Memory B cell (primary cell): ENCODE measurements at places on chromosomes 5 and 9.

- no peak for DNase-seq
Measured at GRCh38 chr5:1437226-1437829, 7.9 kb downstream of the SLC6A3 start.

GRCh38 chr5:163838738-163839137, 333.3 kb downstream of the MAT2B start:
- DNase-seq: no peak

DNA sequence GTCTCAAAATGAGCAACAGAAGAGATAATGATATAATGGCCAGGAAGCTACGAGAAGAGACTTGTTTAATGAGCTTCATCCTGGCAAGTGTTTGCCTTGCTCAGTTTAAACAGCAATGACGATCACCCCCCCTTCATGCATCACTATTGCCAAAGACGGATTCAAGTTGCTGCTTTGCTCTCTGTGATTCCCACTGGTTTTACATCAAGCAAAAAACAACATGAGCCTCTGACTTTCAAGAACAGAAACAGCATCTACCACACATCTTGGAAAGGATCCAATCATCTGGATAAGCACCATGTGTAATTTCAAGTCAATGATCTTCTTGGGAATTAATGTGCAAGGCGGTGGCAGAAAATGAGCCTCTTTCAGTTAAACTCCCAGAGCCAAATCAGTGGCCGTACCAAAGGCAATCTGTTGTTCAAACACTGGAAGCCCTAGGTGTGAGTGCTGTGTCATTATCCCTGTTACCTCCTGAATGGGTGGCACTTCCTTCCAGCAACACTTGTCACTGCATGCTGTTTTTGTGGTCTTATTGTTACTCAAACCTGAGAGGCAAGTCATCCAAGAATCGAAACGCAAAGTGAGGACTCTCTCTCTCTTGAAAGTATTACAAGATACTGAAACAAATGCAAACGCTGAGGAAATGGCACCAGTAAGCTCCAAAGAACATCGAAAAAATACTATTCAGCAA, 72.8 kb downstream of the MED27 start:
- DNase-seq: no peak

- no peak for DNase-seq
Measured at GRCh38 chr5:6181147-6181729, 197.1 kb downstream of the MED10 start.

DNA sequence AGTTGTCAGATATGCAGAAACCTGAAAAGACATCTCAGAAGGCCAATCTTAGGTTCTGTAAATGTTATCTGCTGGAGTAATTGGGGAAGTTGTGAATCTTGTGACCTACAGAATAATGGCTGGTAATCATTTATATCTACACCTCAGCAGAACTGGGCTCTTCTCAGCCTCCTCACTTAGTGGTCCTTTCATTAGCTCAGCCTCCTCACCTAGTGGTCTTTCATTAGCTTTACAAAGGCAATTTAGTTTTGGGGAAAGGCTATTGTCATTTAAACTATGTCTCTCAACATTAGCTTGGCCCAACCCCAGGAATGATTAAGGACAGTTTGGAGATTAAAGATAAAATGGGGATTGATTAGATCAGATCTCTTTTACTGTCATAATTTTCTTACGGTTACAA, 284.2 kb upstream of the SGCD start:
- DNase-seq: no peak

DNA sequence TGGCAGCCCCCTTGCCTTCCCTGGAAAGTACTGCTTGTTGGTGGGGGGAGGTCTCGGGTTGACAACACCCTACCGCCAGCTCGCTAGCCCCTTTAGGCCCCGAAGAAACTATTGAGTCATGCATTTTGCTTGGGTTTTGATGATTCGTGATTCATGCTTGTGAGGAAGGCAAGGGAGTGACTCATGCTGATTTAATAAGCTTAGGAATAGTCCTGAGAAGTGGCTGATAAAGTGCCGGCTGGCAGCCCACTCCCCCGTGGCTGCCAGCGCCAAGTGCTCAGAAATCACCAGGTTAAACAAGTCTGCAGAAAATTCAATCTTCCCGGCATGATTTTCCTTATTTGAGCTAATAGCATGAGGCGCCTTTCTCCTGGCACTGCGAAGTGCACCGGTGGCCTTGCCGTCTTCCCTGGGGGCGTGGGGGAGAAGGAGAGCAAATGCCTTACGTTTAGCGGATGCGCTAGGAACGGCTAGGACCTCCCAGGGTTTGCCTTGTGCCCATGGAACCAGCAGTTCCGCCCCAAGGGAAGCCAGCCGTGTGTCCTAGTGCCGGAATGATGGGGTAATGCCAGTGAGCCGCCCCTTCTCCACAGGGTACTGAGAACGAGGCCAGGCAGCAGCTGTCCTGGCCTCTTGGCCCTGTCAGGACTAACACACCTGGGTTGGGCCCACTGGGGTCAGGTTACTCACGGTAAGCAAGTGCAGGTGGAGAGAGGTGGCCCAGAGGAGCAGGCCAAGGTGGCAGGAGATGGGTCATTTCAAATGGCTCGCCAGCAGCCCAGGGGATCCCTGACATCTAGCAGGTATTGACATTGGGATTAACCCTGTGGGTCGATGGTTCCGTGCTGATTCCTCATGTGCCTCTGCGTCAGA, 151.9 kb downstream of the MACROH2A1 start:
- no peak for DNase-seq

DNA sequence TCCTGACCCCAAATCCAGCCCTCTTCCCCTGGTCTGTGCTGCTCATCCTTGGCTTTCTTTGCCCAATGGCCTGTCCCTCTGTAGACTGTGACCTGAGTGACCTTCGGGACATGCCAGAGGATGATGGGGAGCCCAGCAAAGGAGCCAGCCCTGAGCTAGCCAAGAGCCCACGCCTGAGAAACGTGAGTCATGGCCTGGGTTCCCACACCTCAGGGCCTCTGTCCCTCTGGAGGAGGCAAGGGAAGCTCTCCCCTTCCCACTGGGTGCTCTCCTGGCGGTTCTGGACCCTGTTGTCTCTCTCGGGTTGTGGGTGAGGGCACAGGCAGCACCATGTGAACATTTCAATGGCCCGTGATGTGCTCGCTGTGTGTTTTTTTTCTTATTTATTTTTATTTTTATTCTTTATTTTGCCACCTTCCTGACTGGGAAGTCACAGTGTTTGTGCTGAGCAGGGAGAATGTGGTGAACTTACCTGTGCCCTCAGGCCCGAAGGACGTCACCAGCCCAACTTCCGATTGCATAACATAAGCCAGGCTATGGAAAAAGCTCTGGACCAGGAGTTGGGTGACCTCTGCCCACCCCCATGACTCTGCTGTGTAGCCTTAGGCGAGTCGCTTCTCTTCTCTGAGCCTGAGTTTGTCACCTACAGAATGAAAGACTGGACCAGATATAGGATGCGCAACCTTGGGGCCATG, 29.5 kb downstream of the AFAP1L1 start:
- DNase-seq: no peak

DNA sequence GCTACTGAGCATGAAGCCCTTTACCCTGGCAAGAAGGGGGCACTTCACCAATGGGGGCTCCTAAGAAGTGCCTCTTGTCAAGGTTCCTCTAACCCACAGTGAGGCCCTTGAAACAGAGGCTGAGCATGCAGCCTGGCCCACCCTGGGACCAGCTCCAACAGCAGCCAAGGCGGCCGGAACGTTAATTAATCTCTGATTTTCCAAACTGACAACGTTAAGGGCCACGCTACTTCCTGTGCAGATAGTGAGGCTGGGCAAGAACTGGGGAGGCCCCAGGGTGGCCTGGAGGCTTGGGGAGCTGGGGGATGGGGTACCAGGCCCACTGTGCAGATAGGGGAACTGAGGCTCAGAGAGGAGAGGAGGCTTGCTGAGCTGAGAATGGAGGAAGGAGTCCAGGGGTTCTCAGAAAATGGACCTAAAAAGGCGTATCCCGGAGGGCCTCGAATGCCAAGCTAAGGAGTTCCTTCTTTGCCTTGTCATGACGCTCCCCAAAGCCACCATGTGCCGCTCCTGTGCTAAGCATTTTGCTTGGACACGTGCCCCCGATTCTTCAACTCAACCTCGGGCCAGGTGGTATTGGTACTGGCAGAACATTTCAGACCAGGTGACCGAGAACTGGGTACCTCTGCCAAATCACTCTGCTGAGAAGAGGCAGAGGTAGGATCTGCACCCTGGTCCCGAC, 72.0 kb upstream of the STXBP1 start:
- no peak for DNase-seq

DNA sequence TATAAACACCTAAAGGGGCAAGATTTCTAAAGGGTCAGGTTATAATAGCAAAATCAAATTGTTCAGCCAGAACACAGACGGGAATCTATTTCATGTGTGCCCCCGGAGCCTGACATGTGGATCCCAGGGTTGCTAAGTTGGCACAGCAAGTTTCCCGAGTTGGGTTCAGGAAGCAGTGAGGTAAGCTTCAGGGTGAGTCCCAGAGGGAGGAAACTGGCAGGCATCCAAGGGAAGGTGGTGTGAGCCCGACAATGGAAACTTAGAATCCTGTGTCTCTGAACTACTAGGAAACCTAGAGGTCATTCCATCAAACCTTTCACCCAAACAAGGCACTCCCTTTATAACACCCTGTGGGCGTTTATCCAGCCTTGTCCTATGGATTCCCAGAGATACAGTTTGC, 98.4 kb downstream of the ADRB2 start:
- DNase-seq: no peak

DNA sequence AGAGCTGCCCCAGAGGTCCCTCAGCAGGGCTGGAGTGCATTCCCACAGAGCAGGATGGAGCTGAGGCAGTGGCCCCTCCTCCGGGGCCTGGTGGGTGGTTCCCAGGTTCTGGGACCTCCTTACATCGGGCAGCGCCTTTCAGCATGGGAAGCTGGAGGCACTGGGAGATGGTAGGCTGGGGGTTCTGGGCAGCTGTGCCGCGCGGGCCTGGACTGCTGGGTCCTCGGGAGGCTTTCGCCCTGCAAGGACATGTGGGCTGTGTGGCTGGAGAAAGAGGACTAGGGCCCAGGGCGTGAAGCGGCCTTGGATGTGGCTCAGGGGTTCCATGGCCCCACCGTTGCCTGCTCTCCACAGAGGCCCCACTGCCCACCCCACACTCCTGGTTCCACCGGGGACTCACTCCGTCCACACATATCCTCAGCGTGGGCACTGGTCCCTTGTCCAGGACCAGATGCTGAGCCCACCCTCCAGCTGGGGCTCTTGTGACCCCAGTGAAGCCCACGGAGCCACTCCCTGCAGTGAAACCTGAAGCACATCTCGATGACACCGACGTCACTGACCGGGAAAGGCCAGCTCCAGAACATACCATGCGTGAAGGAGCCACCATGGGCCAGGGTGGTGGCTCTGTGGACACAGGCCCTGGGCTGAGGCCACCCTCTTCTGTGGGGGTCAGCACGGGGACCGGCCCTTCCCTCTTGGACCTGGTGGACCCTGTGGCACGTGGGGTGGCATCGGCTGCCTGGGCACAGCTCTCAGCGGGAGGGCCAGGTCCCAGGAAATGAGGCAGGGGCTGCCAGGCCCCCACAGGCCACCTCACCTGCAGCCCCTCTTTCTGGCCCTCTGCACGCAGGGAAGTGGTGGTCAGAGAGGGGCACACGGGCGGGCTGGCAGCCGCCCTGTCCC, 31.5 kb upstream of the NKD2 start:
- no peak for DNase-seq

DNA sequence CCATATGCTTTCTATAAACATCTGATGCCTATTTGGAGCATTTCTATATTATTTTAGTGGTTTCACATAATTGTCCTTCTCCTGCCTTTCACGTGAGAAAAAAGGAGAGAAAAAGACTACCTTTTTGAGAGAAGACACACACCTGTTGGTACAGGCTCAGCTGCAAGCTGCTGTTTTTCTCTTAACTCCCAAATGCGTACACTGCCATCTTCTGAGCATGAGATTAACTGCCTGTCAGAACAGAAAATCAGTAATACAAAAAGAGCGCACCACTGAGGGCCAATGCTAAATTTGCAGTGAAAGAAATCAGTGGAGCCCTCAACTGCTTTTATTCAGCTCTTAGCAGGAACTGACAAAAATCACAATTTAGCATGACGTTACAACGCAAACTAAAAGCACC, 54.9 kb downstream of the WDR41 start:
- no peak for DNase-seq

DNA sequence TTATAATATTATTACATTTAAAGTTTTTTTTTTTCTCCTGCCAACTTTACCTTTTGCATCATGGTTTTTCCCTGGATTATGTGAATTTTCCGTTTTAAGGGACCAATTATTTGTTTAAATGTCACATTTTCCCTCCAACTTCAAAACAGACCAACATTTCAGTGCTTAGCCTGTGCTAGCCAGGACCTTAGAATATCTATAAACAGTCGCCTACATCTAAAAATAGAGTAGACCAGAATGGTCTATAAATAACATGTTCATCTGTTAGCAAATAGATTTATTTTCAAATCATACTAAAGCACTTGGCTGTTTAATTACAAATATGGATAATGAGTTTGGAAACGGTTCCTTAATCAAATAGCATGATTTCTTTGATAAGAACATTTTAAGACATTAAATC, 192.0 kb downstream of the FBN2 start:
- DNase-seq: no peak

GRCh38 chr5:108521011-108521700, 139.3 kb upstream of the FBXL17 start:
- DNase-seq: peak; percentile 8

GRCh38 chr9:71643330-71643729, 125.0 kb downstream of the CEMIP2 start:
- no peak for DNase-seq

GRCh38 chr9:90684736-90685135, 42.1 kb upstream of the DIRAS2 start:
- no peak for DNase-seq

DNA sequence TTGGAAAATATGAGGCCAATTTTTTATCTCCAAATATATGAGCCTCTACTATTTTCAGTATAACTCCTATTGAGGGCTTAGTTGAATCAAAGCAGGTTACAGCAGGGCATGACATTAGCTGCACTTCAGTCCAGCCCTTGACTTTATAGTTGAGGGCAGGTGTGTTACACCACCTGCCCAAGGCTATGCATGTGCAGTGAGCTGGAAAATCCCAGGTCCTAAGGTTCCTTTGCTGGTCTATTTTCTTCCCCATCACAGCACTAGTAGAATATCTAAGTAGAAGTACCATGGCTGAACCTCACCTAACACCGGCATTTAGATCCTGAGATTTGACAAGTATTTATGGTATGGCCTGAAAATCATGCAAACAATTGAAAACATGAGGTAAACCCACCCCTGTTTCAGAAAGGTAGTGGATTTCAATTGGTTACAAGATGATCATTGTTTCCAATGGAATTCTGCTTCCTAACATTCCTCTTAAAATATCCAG, 201.1 kb downstream of the SEMA5A start:
- DNase-seq: no peak

GRCh38 chr5:151382576-151382975, 35.2 kb upstream of the SLC36A2 start:
- no peak for DNase-seq

- no peak for DNase-seq
Measured at GRCh38 chr5:173089581-173089980, 33.4 kb downstream of the CREBRF start.

- DNase-seq: no peak
Measured at GRCh38 chr5:94863951-94864350, 245.5 kb downstream of the SLF1 start.
